ENCODE measurements at places on chromosomes 3 and 15.
A peak's percentile ranks its signal among the peaks of the same experiment; 100 is the strongest.

DNA sequence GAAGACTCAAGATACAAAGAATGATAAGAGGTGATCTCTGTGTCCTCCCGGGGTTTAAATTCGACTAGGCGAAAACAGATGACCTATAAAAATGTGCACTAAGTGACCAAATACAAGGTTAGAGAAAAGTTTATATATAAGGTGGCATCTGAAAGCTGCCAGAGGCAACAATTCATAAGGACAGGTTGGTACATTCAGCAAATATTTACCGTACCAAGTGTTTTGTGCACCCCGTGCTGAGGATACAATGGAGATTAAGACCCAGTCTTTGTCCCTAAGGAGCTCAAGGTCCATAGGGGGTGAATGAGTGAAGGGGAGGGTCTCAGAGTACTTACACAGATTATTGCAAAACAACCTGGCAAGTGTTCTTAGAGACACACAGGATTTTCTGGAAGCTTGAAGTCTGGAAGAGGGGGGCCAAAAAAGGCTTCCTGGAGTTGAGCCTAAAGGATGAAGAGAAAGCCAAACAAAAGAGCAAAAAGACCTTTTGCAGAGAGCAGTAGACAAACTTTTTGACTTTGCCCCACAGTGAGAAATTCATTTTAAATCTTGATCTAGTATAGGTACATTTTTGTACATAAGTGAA is 71.4 kb upstream of the LRIG1 start:
- no peak for DNase-seq

- no peak for DNase-seq
Observed at GRCh38 chr3:87250009-87250408, 22.9 kb downstream of the CHMP2B start.

- DNase-seq, result peak; percentile 28
Observed at GRCh38 chr3:47578691-47579632, at the start of gene CSPG5. TSS of gene CSPG5 (minus strand) at chr3:47578865. CDS start at chr3:47578693, 172 bp downstream.

DNA sequence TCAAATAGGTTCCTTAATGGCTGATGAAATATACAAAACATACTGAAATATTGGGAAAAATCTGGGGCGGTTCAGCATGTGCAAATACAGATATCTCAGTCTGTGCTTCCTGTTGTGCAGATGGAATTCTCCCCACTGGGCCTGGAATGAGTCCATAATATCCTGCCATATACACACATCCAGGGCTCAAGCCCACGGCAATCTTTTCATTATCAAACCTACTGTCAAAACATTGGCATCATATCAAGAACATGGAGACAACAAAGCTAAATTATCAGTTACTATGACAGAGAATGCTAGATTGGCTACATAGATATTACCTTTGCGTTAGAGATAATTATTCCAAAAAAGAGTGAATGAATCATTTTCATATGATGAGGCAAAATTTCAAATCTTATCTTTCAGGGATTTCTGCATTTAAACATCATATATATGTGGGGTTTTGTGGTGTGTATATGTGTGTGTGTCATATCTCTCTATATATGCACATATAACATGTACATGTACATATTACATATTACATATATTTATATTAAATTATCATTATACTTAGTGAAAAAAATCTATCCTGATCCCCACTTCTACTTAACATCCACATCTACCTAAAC is 713.3 kb downstream of the GBE1 start:
- no peak for DNase-seq

DNA sequence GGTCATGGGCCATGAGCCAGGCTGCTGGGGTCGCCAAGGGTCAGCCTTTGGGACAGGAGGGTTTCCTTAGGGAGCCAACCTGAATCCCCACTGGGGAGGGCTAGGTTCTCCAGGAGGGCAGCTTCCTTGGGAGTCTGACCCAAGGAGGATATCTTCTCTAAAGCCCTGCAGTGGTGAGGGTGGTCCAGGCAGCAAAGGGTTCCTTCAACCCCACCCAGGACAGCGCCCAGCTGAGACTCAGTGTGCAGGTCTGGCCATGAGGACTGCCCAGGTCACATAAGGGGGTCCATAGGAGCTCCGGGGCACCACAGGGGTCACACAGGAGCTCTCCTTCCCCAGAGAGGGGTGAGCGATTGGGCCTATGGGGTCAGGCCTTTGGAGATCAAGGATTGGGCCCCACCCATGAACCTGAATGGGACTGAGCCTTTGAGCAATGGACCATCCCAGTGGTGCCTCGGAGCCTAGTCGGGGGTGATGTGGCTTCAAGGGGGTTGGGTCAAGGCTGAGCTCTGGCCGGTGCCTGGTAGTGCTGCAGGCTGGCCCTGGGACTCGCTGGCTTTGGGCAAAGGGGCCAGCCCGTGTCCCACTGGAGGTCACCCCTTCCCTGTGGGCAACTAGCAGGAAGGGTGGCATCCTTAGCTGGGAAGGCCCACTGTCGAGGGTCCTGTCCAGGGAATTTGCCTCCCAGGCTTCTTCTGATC is 216.5 kb downstream of the SNRPN start:
- DNase-seq, result no peak

DNA sequence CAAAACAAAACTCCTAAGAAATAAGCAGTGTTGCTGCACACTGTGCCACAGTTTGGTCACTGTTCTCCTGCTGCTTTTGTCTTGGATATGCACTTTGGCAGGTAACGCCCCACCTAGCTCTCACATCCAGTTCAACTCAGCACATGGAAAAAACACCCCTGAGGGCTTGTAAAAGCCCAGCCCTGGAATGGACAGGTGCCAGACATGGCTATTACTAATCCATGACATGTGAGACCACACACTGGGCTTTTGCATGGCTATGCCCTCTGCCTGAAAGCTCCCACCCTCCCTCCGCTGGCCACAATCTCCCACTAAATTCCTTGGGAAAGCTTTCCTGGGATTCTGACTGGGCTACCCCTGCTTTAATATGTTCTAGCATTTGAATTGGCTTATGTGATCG is 24.7 kb upstream of the ZBED2 start:
- DNase-seq, result no peak

DNA sequence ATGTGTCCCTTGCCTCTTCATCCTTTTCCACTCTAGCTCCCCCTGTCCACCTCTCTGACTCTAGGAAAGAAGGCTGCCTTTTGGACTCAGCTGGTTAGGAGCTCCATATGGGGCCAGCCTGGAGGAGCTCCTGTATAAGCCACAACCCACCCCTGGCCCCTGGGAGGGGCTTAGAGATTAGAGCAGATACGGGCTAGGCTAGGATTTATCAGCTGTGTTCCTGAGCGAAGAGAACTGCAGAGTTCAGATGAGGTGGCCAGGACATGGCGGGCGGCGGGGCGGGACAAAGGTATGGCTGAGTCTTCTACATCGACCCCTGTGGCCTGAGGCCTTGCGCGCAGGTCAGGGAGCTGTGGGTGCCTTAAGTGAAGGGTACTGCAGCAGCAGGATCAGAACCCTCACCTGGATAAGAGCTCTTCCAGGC is 7.9 kb downstream of the NBEAL2 start:
- no peak for DNase-seq

DNA sequence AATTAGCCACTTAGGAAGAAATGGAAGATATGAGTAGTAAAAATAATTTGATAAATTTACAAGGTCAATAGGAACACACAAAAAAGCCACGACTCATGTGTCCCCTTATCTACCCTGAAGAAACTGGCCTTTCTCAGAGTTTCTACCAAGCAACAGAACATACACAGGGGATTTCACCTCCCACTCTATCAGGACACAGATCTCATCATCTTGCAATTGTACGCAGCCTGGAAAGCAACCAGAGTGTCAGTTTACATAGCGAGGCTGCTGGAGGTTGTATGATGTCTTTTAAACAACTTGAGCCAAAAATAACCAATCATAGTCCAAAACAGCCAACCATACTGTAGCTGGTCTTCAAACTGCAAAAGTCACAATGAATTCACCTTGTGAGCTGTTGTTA is 19.7 kb upstream of the LMOD3 start:
- no peak for DNase-seq

GRCh38 chr3:183653209-183654064 is 18.0 kb downstream of the KLHL24 start:
- DNase-seq, result no peak

DNA sequence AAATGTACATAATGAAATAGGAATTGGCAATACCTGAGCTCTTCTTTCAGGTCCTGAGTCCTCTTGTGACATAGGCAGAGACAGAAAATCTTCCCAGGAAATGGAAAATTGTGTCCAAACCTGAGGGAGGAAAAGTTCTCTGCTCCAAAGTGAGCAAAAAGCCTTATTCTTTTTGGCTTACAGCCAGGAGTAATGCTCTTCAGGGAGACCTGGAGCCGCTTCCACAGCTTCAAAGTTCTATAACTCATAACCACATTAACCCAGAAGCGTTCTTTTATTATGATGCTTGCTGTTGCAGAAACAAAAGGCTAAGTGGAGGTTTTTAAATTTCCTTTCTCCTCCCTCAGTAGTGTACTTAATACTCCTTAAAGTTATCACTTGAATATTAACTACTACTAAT is 633 bp downstream of the IGSF10 start:
- DNase-seq, result no peak

- DNase-seq, result no peak
Observed at GRCh38 chr3:73669260-73669659, 44.5 kb upstream of the PDZRN3 start.

- no peak for DNase-seq
Observed at GRCh38 chr3:111352585-111352984, 189.4 kb upstream of the CD96 start.
